Lung (tissue), 17 donors: ENCODE measurements at places on chromosomes 4 and X. TPM values are rescaled to one million over a fixed set of nuclear protein-coding genes. Genes with fewer than 3 reads are reported as not detected.

SYN1 gene
- 1.3 TPM for total RNA-seq

GRCh38 chrX:920234-920799 lies 289.7 kb downstream of the SHOX start:
- DNase-seq: no peak

SLITRK4 gene
- 0.71 TPM for total RNA-seq

- DNase-seq: no peak
Observed at GRCh38 chrX:141839856-141840255, 1.7 kb downstream of the MAGEC3 start.

IL1RAPL2 gene
- total RNA-seq: 2.0 TPM

ATP8A1 gene
- total RNA-seq: 60.3 TPM

DNA sequence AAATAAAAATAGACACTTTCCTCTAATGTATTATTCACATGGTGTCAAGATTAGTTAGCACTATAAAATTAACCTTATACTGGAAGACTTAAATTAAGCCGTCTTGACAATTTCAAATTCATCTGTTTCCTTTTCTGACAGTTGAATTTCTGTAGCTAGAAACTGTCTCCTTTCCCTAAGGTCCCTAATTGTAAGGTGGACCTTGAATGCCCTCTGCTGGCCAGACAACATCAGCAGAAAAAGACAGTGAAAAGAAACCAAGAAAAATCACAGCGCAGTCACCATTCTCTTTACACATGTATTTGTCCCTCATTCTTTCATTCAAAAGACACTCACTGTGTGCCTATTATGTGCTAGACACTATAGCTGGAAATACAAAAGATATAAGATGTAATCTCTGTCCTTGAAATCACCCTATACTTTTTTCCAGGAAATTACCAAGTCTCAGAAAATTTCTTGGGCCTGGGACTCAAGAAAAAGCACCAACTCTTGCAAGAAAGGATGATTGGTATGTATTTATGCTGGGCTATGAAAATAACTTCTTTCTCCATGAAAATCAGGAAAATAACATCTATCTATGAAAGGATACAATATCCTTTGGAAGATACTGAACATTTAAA lies 32.7 kb upstream of the AMBN start:
- DNase-seq: peak; percentile 82

TAF7L gene
- 0.21 TPM for total RNA-seq

DNA sequence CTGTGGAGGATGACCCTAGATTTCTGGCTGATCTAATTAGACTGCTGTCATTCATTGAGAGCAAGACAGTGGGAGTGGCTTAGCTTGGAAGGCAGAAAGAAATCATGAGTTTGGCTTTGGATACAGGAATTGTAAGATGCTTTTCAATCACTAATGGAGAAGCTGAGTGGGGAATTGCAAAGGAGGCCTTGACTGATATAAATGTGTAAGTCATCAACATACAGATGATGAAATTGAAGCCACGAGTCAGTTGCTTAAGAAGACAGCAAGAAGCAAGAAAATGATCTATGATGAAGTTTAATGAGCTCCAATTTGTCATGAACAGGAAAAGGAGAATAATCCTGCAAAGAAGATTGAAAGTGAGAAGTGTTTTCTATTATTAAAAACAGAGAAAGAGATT lies 136.7 kb upstream of the C1QTNF7 start:
- no peak for DNase-seq

DNA sequence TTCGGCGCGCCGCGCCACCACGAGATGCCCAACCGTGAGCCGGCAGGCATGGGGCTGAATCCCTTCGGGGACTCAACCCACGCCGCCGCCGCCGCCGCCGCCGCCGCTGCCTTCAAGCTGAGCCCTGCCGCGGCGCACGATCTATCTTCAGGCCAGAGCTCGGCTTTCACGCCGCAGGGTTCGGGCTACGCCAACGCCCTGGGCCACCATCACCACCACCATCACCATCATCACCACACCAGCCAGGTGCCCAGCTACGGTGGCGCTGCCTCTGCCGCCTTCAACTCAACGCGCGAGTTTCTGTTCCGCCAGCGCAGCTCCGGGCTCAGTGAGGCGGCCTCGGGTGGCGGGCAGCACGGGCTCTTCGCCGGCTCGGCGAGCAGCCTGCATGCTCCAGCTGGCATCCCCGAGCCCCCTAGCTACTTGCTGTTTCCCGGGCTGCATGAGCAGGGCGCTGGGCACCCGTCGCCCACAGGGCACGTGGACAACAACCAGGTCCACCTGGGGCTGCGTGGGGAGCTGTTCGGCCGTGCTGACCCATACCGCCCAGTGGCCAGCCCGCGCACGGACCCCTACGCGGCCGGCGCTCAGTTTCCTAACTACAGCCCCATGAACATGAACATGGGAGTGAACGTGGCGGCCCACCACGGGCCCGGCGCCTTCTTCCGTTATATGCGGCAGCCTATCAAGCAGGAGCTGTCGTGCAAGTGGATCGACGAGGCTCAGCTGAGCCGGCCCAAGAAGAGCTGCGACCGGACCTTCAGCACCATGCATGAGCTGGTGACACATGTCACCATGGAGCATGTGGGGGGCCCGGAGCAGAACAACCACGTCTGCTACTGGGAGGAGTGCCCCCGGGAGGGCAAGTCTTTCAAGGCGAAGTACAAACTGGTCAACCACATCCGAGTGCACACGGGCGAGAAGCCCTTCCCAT lies 1.1 kb downstream of the ZIC3 start:
- no peak for DNase-seq

OFD1 gene
- total RNA-seq: 21.0 TPM

DNA sequence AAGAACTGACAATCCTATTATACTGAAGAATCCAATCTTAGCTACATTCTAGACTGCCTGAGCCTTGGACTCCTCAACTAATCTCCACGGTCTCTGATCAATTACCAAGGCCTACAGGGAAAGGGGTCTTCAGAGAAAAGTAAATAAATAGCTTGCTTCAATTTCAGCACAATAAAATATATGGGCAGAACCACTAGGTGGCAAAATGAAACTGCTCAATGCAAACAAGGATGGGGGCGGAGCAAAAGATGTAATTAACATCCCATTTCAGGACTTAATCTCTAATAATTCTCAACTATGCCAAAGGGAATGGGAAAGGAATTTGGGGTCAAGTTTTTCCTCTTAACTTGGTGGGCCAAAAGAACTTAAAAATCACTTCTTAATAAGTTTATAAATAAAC lies 78.4 kb upstream of the MAP3K15 start:
- DNase-seq: peak; percentile 80

ITIH6 gene
- not detected for total RNA-seq

USP17L15 gene
- not detected for total RNA-seq

KDR gene
- total RNA-seq: 43.9 TPM

- DNase-seq: no peak
Observed at GRCh38 chr4:55186123-55186522, 60.7 kb upstream of the KDR start.

DNA sequence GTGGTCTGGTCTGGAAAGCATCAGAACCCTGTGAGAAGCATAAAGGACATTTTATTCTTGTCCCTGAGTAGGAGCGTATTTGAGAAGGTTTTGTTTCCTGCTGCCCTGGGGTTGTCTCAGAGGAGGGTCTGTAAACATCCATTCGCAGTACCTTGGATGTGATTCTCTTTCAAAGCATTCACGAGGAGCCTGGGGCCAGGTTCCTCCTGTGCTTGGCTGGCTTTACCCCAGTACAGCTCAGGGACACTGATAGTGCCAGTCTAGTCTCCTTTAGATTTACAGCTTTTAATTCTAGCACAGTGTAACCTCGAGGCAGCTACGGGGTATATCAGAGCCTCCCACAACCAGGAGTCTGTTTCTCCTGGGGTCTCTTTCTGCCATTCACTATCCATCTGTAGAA lies 2.7 kb downstream of the CLRN2 start:
- DNase-seq: no peak

DNA sequence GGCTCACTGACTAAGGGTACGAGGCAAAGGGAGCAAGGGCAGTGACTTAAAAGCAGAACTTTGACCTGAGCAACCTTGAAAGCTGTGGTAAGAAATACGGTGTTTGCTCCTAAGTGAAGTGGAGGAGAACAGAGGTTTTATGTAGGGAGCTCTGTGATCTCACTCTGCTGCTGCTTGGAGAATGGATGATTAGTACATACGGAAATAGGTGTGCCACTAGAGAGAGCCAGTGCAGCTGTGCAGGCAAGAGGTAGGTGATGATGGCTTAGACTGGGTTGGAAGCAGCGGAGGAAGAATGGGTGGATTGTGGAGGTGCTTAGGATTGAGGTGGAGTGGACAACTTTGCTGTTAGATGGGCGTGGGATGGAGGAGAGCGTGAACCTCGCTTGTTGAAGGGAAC lies 85.0 kb downstream of the FAM193A start:
- DNase-seq: no peak

MSANTD1 gene
- 1.1 TPM for total RNA-seq

GRCh38 chrX:124719060-124719459 lies 372.7 kb downstream of the SH2D1A start:
- no peak for DNase-seq
